RPMI8226 (cell line): ENCODE measurements at places on chromosomes 11 and 22.

- DNase-seq, result no peak
These were observed 147.4 kb upstream of the ZC3H12C start for GRCh38 chr11:109945626-109946321.

- DNase-seq, result no peak
These were observed 192.0 kb downstream of the SHANK2 start for GRCh38 chr11:71060391-71060791.

GRCh38 chr22:46467006-46467405 lies 70.4 kb downstream of the CELSR1 start:
- no peak for DNase-seq

DNA sequence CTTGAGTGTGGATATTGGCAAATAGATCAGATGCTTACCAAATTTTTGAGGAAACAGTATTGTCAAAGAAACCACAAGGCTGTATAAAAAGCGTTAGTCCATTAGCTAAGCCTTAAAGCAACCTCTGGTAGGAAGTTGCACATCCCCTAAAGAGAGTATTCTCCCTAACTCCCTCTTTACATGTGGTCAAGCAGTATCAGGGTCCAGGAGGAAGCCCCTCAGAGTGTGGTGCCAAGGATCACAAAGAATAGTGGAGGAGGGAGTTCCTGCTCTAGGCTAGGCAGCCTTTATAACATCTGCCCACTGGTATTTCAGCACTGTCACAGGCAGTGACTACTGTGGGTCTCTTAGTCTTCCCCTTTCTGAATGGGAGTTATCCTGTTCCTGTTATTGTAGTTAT lies 18.8 kb upstream of the AMPD3 start:
- DNase-seq, result no peak

DNA sequence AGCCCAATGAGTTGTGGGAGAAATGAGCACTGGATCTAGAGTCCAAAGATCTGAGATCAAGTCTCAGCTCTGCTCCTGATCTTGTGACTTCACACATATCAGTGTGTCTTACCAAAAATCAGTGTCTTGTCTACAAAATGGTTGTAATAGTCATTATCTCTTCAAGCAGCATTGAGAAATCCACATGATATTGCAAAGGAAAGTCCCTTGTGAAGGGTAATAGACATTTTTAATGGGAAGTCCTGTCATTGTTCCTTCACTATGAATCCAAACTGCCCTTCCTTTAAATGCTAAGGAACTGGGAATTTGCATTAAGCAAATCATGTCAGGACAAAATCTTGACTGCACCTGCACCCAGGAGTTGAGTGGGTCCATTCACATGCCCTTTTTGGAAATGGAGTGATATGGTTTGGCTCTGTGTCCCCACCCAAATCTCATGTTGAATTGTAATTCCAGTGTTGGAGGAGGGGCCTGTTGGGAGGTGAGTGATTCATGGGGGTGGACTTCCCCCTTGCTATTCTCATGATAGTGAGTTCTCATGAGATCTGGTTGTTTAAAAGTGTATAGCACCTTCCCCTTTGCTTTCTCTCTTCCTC lies 51.1 kb downstream of the COMMD9 start:
- DNase-seq, result no peak

DNA sequence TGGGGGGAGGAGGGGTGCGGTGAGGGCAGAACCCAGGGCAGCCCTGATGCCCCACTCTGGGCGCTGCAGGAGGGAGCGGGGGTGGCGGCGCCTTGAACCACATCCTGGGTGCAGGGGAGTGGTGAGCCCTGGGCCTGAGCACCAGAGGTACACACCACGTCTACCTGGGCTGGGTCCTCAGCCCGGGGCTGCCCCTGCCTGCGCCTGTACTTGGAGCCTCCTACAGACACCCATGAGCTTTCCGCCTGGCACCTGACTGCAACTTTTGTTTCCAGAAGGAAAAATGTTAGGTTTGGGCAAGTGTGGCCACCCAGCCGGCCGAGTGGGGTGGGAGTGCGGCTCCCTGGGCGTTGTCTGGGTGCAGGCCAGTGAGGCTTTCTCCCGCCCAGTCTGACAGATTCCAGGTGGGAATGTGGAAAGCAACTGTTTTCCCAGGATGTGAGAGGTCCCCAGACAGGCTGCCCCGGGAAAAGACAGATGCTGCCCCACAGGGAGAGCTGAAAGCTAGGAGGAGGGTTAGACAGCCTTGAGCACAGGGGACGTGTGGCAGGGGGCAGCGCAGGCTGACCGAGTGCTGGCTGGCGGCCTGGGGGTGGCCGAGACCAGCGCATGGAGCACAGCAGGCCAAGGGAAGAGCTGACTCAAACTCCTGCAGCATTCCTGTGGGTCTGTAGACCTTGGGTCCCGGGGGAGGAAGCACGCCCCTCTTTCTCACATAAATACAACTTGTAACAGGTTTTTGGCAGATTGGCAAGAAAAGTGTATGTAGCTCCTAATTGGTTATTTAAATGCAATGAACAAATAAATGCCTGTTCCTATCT lies 44.1 kb downstream of the GNB1L start:
- DNase-seq, result no peak
